Nucleus accumbens (tissue), 56 donors: ENCODE measurements at places on chromosomes 3 and 15.
A peak's percentile ranks its signal among the peaks of the same experiment; 100 is the strongest.

DNA sequence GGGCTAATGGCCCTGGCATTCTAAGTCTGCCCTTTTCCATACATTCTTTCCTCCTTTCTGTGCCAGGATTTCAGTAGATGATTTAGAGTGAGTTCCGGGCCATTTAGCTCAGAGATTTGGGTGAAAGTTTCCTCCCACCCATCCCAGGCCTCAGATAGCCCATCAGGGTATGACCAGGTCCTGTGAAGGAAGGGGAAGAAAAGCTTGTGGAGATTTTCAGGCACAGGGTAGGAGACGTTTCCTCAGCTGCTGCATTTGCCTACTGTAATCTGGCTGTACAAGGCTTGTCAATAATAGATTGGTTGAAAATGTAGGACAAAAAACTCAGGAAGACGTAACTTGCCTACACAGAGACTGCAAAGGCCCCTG lies 63.2 kb upstream of the BCL6 start:
- no peak for DNase-seq

GRCh38 chr3:133669949-133670524 lies 8.3 kb upstream of the TOPBP1 start:
- no peak for DNase-seq

- no peak for DNase-seq
Measured at GRCh38 chr3:4703054-4703480, 209.9 kb downstream of the ITPR1 start.

GRCh38 chr3:151124476-151124875 lies 39.0 kb downstream of the MED12L start:
- no peak for DNase-seq

GRCh38 chr3:5186089-5186857 lies 1.2 kb upstream of the EDEM1 start:
- DNase-seq, result no peak

- no peak for DNase-seq
Measured at GRCh38 chr3:7879572-7879971, 622.1 kb upstream of the LMCD1 start.

- DNase-seq, result no peak
Measured at GRCh38 chr15:50344006-50344464, 11.0 kb downstream of the GABPB1 start.

DNA sequence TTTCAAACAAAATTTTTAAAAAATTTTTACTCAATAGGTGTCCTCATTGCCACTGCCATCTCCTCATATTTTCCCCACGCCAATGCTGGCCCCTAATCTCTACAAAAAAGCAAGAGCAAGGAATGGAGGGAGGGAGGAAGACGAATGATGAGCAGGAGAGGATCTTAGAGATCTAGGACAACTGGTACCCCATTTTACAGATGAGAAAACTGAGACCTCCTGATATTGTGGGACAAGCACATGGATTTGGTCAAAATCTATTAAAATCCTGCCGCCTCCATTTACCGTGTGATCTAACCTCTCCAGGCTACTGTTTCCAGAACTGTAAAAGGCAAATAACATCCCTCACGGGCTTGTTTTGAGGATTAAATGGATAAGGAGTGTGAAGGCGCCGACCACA lies 4.6 kb downstream of the HEG1 start:
- no peak for DNase-seq

GRCh38 chr3:122004991-122005565 lies 17.0 kb downstream of the ILDR1 start:
- DNase-seq, result no peak

GRCh38 chr3:28036599-28037575 lies 204.5 kb upstream of the CMC1 start:
- no peak for DNase-seq

DNA sequence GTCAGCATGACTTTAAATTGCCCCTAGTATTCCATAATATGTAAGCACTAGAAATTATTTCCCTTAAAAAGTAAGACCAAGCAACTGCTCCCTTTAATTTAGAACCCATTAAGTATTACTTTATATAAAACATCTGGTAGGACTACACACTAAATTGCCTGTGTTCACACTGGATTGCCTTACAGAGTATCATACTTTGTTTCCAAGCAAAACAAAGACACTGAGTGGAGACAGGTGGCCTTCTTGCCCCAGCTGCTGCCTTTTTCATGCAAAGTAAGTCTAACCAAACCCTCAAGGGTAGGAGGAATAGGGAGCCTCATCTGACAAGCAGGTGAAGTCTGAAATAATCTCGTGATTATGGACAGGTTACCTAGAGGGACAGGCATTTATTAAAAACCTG lies 87.3 kb downstream of the PEX5L start:
- DNase-seq, result no peak

GRCh38 chr3:44048196-44048924 lies 193.3 kb upstream of the TOPAZ1 start:
- DNase-seq, result no peak

- DNase-seq, result no peak
Measured at GRCh38 chr3:184174284-184174645, 390 bp upstream of the AP2M1 start.

DNA sequence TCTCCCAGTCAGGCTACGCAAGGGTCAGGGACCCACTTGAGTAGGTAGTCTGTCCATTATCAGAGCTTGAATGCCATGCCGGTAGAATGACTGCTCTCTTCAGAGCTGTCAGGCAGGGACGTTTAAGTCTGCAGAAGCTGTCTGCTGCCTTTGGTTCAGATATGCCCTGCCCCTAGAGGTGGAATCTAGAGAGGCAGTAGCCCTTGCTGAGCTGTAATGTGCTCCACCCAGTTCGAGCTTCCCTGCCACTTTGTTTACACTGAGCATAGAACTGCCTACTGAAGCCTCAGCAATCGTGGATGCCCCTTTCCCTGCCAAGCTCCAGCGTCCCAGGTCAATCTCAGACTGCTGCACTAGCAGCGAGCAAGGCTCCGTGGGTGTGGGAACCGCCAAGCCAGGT lies 57.5 kb upstream of the SETMAR start:
- no peak for DNase-seq

GRCh38 chr3:27431116-27431515 lies 53.1 kb downstream of the SLC4A7 start:
- DNase-seq, result no peak

- no peak for DNase-seq
Measured at GRCh38 chr3:195221015-195221853, 49.7 kb downstream of the XXYLT1 start.

- DNase-seq, result no peak
Measured at GRCh38 chr3:62597491-62597890, 224.1 kb upstream of the FEZF2 start.

DNA sequence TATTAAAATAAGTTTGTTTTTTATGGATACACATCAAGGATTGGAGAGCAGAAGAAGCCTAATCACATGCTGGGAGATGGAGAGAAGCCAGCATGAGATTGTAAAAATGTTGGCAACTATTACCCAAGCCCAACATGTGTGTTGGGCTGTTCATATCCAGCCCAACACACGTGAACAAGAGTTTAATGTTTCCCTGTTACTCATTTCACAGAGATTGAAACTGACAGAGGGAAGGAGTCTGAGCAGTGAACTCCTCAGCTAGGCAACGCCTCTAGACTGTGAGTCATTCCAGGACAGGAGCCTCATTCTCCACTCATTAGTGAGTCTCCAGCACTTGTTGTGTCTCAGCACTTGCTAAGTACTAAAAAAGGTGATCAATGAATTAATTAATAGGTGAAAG lies 43.2 kb upstream of the CMSS1 start:
- DNase-seq, result no peak

DNA sequence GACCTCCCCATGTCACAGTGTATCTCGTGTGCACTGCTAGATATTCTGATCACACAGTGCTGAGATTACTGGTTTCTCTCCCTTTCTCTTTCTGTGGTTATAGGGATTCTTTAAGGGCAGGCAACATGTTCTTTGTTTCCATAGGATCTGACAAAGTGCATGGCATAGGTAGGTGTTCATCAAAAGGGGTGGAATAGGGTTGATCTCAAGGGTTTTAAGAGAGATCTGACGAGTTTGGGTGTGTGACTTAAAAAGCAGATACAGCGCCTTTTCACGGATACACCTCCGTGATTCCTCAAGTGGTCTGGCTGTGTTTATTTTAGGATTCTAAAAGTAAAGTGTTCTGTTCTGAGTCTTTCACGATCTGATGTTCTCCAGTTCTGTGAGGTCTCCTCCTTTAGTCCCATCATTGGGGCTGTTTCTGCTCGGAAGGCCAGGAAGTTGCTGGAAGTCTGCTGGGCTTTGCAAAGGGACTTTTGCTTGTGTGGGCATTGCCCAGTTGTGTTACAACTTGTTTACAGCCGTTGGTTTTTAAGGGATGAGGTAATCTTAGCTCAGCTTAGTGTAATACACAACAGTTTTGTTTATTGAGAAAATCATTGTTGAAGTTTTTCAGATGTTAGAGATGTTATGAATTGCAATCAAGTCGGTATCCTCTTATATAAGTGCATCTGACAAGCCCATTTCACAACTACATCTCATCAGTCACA lies 34.8 kb downstream of the IGF1R start:
- DNase-seq, result no peak

DNA sequence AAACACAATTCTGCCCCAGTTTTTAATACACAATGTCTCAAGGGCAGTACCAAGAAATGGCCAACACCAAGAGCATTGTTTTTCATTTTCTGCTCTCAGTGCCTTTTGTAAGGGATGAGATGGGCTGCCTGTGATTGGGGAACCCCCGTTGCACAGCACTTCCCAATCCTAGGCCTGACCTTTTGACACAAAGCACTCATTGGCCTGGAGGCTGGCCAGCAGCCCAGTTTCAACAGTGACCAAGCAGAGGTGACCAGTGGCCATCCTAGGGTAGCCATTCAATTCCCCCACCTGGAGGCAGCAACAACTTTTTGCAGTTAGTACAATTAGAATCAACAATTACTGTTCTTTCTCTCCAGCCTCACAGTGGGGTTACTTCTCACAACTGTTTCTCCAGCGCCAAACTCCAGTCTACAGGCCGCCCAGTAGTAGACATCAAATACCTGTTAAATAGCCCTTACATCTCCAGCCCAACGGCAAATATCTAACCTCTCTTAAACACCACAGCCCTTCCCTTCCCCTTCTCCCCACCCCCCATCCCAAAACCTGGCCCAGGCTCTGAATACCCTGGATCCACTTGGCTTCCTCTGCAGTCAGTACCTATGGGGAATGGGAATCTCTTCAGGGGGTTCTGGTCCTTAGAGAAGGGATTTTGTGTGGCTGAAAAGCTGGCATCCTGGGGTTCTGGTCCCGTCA lies 8.9 kb upstream of the LRRC2 start:
- DNase-seq, result no peak

- no peak for DNase-seq
Measured at GRCh38 chr3:37136067-37136466, 38.3 kb downstream of the LRRFIP2 start.

GRCh38 chr3:141261472-141262307 lies 30.1 kb downstream of the PXYLP1 start:
- no peak for DNase-seq

GRCh38 chr15:91336687-91337086 lies 236.6 kb downstream of the SV2B start:
- no peak for DNase-seq

- DNase-seq, result no peak
Measured at GRCh38 chr3:32836601-32837000, 18.8 kb downstream of the TRIM71 start.

DNA sequence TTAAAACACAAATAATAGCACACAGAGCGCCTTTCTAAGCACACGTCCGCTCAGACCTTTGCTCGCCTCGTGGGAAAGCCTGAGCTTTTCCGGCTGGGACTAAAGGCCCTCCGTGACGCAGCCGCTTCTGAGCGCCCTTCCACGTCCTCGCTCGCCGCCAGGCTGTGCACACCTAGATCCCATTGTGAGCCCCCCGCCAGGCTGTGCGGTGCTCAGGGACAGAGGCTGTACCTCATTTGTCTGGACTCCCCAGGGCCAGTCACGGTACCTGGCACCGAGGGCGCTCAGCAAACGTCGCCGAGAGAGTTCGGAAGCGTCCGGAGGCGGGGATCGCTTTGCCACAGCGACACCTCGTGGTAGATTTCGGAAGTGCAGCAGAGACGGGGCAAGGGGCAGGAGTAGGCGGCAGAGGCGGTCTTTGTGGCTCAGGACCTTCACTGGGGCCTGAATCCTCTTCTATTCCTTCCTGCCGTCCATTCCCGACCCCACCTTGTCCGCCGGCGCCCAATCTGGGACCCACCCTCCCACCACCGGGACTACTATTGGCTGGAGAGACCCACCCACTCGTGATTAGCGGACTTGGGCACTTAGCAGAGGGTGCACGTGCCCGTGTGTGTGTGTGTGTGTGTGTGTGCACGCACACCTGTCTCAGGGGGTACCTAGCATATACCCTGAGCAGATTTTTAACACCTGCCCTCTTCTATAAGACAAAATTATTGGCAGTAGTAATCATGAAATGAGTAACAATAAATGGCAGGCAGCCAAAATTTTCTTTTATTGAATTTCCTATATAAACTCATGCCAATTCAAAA lies 65.6 kb downstream of the RHCG start:
- peak; percentile 34 for DNase-seq

GRCh38 chr3:38458796-38459498 lies 5.3 kb downstream of the ACVR2B start:
- DNase-seq, result no peak

DNA sequence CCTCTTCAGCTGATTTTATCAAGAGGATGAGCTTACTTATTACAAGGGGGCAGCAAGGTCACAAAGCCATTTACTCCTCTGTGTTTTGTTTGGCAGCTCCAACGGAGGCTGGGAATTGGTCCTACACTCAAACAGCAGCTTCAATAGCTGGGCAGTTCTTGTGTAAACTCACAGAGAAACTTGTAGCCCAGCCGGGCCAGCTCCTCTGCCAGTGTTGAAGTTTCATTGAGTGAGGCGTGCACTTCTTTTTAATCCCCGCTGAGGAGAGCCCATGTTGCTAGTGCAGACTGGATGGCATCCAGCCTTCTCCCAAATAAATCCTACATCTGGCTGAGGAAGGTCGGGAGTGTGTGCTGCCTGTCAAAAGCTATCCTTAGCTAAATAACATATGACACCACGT lies 59.5 kb downstream of the BFSP2 start:
- no peak for DNase-seq

- no peak for DNase-seq
Measured at GRCh38 chr3:28637742-28638141, 289.1 kb upstream of the AZI2 start.

- DNase-seq, result no peak
Measured at GRCh38 chr3:123759311-123759710, 124.8 kb downstream of the MYLK start.

DNA sequence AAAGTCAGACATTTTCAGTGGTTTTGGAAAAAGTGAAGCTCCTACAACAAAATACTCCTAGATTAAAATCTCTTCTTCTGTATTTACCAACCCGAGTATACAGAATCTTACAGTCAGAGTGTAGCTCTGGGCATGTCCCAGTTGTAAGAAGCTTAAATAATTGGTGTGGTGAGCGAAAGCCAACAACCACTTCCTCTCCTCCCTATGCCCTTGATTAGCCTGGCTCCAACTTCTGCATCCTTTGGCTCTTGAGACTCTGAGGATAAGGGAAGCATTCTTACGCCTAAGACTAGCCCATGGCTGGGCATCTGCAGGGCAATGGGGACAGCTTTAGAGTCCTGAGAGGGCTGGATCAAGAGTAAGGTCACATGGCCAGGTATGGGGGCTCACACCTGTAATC lies 25.5 kb downstream of the RFT1 start:
- no peak for DNase-seq

GRCh38 chr15:72249142-72249810 lies 18.3 kb upstream of the PKM start:
- DNase-seq, result no peak
